Spinal cord (tissue), 10 donors: ENCODE measurements at places on chromosomes 16 and 17.
A peak's percentile ranks its signal among the peaks of the same experiment; 100 is the strongest.

DNA sequence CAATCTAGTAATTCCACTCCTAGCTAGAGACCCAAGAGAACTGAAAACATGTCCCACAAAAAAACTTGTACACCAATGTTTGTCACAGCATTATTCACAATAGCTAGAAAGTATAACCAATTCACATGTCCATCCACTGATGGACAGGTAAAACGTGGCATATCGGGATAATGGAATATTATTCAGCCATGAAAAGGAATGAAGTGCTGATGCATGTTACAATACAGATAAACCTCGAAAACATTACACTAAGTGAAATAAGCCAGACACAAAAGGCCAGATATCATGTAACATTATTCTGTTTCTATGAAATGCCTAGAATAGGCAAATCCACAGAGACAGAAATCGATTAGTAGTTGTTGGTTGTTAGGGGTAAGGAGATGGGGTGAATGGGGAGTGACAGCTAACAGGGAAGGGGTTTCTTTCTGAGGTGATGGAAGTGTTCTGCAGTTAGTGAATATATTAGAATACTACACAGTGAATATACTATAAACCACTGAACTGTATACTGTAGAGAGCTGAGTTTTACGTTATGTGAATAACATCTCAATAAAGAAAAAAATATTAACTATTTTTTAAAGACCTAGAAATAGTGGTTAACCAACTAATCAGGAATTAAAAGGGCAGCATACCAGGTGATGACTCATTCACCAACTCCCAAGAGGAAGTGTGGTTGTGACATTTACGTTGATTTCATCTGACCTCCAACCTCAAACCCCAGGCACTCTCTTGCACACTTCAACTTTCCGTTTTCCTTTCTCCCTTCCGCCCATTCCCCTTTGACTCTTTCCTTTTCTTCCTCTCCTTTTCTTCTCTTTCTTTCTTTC lies 48.6 kb downstream of the GAS7 start:
- no peak for DNase-seq

- DNase-seq: no peak
Measured at GRCh38 chr16:4172070-4172469, 55.8 kb upstream of the ADCY9 start.

DNA sequence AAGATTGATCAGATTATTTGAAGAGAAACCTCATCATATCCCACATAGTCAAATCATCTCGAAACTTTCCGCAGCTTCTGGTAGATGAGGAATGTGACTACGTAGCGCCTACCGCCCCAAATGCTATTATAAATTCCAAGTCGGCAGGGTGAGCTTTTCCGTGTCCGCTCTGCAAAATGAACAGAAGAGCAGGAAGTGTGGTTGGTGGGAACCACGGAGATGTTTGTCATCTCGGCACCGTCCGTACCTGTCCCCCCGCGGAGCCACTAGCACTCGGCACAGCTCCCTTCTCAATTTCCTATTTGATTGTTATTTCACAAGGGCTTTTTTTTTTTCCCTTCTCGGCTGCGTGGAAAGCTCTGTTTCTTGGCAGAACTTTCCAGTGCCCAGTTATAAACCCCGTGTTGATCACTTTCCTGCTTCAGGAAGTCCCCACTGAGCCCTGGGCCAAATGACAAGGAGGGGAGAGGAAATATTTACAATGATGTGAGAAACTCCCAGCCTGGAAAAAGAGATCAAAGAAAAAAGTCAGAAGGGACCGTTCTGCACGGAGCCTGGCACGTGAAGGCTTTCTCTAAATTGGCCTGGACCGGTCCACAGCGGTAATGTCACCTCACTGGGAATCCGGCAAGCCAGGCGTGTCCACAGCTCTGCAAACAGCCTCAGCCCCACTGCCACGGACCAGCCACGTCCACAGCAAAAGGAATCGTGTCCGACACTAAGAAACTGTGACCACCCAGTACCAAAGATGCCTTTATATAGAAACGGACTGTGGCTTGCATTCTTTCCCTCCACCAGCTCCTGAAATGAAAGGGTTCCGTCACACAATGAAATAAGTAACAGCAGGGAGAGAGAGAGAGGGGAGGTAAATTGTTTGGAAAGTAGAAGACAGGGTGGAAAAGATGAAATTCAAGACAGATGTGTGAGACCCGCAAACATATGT lies 65.0 kb downstream of the MRM3 start:
- no peak for DNase-seq

DNA sequence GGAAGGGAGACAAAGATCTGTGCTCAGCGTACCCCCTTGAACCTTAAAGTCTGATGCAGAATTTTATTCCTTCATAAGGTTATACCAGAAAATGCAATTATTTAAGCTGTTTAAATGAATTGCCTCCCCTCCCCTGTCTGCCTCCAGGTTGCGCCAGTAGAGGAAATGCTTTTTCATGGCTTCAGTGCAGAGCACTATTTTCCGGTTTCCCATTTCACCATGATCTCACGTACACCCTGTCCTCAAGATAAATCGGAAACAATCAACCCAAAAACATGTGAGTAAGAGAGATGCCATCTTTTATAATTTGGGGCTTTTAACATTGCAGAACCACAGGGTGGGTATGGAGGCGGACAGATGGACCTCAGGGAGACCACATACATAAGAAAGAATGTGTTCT lies 15.5 kb downstream of the IQCK start:
- DNase-seq: no peak

DNA sequence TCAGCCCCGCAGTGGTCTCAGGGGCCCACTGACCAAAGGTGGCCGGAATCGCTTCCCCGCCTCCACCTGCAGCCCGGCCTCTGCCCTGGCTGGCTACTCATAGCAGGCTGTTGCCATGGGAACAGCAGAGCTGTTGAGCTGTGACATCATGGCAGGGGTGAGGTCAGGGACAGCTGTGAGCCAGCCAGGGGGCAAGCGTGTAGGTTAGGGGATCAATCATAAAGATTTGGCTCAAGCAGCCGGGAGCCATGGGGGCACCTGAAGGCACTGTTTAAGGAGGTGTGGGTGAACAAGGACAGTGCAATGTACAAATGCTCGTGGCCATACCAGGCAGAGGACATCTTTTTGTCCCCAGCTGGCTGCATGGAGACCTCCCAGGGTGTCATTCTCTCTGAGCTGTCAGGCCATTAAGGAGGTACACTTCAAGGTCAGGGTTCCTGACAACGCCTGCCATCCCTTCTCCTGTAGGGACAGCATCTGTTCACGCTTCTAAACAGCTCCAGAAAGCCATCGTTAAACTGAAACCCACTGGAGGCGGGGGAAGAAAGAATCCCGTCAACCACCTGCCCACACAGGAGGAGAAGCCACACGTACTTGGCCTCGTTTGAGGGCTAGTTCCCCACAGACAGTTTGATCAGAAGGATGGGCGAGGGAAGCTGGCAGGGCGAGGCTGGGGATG lies at the start of gene CEP295NL:
CEP295NL (minus strand) TSS at position 101 of the 679 bp plus-strand sequence. CDS start 1,373 bp downstream, outside the sequence.
- no peak for DNase-seq

GRCh38 chr16:55000595-55000994 lies 69.9 kb downstream of the IRX5 start:
- DNase-seq: no peak

DNA sequence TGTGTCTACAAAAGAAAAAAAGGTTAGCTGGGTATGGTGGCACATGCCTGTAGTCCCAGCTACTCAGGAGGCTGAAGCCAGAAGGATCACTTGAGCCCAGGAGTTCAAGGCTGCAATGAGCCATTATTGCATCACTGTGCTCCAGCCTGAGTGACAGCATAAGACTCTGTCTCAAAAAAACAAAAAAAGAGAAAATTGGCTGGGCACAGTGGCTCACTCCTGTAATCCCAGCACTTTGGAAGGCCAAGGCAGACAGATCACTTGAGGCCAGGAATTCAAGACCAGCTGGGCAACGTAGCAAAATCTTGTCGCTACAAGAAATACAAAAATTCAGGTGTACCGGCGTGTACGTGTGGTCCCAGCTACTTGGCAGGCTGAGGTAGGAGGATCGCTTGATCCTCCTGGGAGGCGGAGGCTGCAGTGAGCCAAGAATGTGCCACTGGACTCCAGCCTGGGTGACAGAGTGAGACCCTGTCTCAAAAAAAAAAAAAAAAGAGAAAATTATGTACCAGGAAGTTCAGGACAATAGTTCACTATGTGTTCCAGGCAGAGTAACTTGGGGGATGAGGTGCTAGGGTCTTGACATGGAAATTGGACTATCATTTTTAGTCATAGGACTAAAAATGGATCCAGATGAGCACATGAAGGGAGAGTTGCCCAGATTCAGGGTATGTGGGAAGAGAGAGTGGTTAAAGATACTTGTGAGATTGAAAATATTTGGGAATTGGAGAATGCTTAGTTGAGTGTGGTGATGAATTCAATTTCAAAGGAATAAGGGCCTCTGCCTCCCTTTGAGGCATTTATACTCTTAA lies 11.0 kb downstream of the ALDH3A2 start:
- DNase-seq: no peak

- DNase-seq: no peak
Measured at GRCh38 chr17:44902135-44902760, 3.0 kb upstream of the EFTUD2 start.

- DNase-seq: peak; percentile 75
Measured at GRCh38 chr16:75385507-75386152, 47.7 kb downstream of the CFDP1 start.

DNA sequence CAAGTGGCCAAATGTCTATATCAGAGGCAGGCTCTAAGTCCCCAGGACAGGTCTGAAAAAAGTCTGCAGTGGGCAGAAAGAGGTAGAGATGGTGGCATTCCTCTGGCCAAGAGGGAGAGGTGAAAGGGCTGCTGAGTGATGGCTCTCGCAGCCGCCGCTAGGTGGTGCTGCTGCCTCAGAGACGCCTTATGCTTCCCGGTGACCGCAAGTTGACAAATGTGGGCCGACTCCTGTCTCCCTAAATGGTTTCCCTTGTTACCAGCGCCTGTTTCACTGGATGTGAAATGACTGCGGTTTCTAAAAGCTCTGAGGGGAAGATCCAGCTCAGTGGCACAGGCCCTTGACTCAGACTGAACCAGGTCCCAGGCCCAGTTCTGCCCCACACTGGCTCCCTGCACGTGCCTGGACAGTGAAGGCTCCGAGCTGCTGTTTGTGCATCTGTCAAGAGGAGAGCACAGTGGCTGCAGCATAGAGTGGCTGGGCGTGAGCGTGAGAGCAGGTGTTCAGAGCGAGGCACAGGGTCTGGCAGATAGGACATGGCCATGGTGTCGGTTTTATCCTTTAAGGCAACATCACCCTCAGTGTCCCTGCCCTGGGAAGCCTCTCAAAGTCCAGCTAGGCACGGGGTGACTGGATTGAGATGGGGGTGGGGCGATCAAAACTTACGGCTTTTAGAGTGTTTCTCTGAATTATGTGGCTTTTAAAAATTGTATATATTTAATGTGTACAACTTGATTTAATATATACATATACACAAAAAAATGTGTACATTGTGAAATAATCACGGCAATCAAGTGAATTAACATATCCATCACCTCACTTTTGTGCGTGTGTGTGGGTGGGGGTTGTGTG lies 19.9 kb downstream of the CLEC16A start:
- DNase-seq: peak; percentile 76

- DNase-seq: no peak
Measured at GRCh38 chr17:81808778-81809555, 5.0 kb downstream of the GCGR start.

- DNase-seq: no peak
Measured at GRCh38 chr16:87687126-87687910, 78.5 kb downstream of the KLHDC4 start.

DNA sequence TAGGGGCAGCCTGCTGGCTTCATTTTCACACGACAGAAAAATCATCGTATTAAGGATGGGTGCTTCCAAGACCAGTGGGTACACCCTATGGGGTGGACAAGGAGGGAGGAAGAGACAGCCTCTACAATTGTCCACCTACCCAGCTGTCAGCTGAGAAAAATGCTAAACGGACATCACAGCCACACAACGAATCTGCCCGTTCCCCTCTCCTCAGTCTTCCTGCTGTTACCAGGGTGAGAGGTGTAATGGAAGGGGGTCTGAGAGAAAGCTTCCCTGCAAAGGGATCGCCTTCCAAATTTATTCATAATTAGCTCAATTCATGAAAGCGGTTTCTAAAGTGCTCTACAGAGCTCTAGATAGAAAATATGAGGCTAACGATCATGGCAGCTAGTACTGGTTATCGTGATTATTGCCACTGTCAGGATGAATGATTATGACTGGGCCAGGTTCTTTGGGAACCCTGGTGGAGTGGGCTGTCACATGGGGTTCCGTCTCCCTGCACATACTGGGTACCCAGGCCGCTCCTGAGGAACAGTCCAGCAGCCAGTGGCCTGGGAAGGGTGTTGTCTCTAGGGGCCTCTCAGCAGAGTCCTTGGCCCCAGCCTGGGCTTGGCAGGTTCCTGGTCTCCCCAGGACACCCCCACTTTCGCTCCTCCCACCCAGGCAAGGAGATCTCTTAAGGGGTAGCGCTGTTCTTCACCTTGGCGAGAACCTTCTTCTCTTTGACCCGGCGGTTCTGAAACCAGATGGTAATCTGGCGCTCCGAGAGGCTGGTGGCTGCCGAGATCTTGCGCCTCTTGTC lies 2.2 kb downstream of the HOXB13 start:
- DNase-seq: peak; percentile 25

- DNase-seq: no peak
Measured at GRCh38 chr16:29844575-29845331, 18.3 kb downstream of the CDIPT start.

GRCh38 chr17:77300016-77300686 lies 159.4 kb downstream of the SEC14L1 start:
- no peak for DNase-seq

GRCh38 chr17:8062435-8062806 lies 23.6 kb downstream of the ALOX15B start:
- DNase-seq: no peak

- DNase-seq: no peak
Measured at GRCh38 chr17:58504826-58505351, 9.5 kb downstream of the MTMR4 start.

GRCh38 chr16:14289692-14290340 lies 218.7 kb downstream of the MRTFB start:
- no peak for DNase-seq

GRCh38 chr16:75798714-75799113 lies 72.4 kb upstream of the CPHXL start:
- no peak for DNase-seq

DNA sequence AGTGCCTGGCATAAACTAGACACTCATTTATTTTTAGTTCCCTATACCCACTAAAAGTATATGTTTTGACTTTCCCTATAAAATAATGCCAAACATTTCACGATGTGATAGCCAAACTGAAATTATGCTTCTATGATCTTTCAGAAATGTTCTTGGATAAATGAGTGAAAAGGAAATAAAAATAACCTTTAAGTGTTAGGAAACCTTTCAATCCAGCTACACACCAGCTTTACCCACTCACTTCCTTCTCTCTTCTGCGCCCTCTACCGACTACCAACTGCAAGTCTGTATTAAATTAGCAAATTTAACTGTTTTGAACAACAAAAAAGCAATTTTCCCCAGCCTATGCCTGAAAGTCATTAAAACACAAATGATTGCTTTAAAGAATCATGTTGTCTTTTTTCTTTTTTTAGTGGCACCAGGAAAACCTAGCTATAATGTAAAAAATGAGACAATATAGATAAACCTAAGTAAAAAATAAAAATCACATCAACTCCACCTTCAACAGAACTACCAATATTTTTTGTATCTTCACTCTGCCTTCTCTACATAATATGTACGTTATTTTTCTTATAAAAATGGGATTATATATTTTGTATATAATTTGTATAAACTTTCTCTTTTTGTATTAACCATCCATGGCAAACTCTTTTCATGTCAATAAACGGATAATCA lies 13.2 kb upstream of the TMEM100 start:
- peak; percentile 79 for DNase-seq

- DNase-seq: no peak
Measured at GRCh38 chr17:39962642-39963220, at the start of gene GSDMA. TSS of gene GSDMA (plus strand) at chr17:39963004. CDS start at chr17:39965688, 2,684 bp downstream.

- no peak for DNase-seq
Measured at GRCh38 chr17:38663125-38663751, 11.5 kb downstream of the EPOP start.

GRCh38 chr17:15408803-15409202 lies 58.6 kb downstream of the CDRT4 start:
- no peak for DNase-seq
